ENCODE measurements at places on chromosomes 3 and 15.
A peak's percentile ranks its signal among the peaks of the same experiment; 100 is the strongest.

DNA sequence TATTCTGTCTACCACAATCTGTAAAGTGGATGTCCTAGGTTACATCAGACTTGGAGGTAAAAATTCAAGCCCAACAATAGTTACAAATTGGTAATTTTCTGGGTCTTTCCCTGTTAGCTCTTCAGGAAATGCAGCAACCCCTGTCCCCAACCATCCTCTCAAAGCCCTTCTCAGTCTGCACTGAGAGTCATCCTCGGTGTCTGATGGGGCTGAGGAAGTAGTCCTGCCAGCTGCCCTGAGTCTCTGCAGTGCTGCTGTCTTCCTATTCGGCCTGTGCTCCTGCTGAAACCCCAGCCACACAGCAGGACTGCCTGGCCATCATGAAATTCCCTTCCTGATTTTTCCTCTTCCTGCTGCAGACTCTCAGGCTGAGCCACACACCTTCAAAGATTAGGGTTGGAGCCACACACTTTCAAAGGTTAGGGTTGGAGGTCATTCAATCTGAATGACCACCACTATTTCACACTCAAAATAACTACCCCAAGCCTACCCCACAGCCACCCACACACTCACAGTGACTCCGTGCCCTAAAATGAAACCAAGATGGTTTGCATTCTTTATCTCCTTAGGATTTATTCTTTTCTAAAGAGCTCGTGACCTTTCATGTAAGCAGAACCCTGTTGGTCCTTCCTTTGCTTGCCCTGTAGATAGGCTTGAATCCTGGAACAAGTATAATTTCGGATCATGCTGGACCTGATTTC is 17.6 kb downstream of the TRIM42 start:
- DNase-seq: no peak

DNA sequence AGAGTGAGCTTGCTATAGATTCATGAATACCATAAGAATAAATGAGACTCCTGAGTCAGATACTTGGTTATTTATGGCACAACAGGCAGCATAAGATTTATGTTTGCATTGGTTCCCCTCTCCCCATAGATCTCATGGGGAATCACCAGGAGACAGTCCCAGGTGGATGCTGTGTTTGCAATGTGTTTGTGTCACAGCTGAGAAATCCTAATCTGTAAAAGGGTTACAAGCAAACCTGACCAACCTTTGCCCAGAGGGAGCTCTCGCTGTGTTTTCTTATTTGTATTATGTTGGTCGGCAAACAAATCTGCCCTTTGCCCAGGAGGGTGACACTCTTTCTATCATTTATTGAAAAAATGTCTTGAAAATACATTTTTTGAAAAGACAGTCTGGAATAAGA is 236.2 kb downstream of the ZPLD1 start:
- no peak for DNase-seq

DNA sequence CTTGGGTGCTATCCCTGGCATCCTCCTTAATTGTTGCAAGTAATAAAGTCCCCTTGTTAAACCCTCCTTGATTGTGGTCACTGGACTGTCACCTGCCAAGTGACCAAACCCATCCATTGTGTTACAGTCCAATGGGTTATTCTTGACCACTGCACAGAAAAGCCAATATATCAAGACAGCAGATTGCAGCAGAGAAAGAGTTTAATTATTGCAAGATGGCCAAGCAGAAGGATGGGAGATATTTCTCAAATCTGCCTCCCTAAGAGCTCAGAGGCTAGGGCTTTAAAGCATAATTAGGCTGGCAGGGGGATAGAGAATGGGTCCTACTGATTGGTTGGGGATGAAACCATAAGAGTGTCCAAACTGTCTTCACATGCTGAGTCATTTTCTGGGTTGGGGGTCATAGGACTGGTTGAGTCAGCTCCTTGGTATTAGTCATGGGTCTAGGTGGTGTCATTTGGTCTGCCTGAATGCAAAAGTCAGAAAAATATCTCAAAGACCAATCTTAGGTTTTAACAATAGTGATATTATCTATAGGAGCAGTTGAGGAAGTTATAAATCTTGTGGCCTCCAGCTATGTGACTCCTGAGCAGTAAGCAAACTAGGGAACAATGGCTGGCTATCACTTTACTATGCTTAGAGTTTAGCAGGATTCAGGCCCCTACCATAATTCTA is 19.1 kb upstream of the XYLB start:
- peak; percentile 81 for DNase-seq

GRCh38 chr3:28124882-28125281 is 116.5 kb upstream of the CMC1 start:
- DNase-seq: no peak

DNA sequence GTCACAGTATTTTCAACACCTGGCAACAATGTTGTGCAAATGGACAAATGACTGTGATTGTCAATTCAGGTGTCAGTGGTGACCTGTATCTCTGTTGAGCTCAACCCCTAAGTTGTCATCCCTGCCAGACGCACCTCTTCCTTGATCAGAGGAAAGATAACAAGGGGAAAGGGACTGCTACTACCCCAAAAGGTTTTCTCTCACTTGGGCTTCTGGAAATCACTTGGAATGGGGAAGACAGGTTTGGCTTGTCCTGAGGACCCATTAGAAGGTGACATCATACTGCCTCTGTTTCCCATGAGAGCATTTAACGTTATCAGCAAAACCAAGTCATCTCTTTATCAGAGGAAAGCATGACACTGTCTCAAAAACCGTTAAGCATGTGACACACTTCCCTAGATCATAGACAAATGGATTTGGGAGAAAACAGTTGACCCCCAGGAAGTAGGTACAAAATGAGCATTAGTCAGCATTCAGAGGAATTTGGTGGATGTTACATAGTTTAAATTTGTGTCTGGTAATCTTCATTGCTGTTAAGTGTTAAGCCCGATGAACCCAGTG is 769.5 kb downstream of the GRM7 start:
- DNase-seq: peak; percentile 17

DNA sequence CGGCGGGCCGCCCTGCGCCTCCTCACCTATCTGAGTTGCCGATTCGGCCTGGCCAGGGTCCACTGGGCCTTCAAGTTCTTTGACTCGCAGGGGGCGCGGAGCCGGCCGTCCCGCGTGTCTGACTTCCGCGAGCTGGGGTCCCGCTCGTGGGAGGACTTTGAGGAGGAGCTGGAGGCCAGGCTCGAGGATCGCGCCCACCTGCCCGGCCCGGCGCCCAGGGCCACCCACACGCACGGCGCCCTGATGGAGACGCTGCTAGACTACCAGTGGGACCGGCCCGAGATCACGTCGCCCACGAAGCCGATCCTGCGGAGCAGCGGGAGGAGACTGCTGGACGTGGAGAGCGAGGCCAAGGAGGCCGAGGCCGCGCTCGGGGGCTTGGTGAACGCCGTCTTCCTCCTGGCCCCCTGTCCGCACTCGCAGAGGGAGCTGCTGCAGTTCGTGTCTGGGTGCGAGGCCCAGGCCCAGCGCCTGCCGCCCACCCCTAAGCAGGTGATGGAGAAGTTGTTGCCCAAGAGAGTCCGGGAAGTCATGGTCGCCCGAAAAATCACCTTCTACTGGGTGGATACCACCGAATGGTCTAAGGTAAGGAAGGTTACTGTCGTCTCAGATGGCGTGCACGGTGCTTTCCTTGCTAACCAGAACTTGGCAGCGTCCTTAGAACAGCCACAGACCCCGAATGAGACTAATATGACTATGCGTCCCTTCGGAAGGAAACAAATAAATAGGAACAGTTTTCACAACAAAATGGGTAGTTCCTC is 567 bp downstream of the TICRR start:
- peak; percentile 43 for DNase-seq

- DNase-seq: peak; percentile 34
Observed at GRCh38 chr15:29533647-29534046, 264.0 kb upstream of the NSMCE3 start.

GRCh38 chr15:95922431-95922830 is 408.1 kb upstream of the NR2F2 start:
- DNase-seq: peak; percentile 56

- DNase-seq: no peak
Observed at GRCh38 chr15:65042776-65043327, 2.3 kb upstream of the SLC51B start.

- DNase-seq: peak; percentile 67
Observed at GRCh38 chr3:71859123-71859519, 74.2 kb upstream of the PROK2 start.

DNA sequence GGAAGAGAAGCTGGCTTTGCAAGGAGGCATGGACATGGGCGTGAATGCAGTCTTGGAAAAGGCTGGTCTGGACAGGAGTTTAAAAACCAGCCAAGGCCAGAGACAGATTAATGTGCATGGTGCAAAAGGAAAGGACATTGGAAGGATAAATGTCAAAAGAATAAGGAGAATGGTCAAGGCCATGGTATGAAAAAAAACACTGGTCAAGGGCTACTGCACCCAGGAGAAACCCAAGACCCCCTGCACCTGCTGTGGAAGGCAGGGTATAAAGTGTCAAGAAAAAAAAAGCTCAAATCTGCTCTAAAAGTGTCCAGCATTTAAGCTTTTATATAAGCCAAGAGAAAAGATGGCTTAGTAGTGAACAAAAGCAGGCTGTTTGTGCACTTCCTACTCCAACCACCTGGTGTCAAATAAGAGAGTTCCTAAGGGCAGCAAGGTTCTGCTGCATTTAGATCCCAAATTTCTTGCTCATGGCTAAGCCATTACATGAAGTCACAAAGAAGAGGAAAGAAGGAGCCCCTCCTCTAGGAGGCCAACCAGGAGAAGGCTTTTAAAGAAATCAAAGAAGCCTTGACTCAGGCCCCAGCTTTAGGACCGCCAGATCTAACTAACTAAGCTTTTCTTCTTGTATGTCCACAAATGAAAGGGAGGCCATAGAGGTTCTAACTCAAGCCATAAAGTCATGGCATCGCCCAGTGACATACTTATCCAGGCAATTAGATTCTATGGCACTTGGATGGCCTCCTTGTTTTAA is 16.9 kb downstream of the CCR4 start:
- DNase-seq: no peak

- peak; percentile 38 for DNase-seq
Observed at GRCh38 chr15:66515901-66516322, 10.8 kb downstream of the ZWILCH start.

GRCh38 chr3:194464692-194465091 is 22.1 kb downstream of the ATP13A3 start:
- DNase-seq: no peak

DNA sequence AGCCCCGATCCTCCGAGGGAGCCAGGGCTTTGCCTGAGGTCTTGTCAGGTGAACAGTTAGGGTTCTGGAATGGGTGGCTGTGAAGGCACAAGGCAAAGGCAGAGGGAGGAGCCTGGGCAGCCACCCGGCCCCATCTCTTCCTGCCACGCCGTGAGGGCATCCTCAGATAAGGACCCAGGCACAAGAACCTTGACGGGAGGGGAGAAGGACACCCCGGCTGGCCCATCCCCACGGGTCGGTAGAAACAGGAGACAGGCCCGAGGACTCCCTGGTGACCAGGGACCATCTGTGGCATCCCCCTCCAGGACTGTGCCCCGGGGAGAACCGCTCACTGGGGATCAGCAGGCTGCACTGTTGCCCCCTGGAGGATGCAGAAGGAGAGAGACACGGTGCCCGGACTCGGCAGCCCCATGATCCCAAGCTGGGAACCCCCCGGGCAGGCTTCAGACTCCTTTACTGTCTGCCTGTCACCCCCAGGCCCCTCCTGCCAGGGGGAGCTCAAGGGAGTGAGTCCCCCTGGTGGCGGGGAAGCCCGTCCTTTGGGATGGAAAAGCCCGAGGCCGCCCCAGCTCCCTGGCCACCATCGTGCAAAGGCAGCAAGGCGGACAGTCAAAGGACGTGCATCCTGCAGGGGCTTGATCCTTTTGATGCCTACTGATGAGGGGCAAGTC is 12.3 kb upstream of the PCSK6 start:
- no peak for DNase-seq

DNA sequence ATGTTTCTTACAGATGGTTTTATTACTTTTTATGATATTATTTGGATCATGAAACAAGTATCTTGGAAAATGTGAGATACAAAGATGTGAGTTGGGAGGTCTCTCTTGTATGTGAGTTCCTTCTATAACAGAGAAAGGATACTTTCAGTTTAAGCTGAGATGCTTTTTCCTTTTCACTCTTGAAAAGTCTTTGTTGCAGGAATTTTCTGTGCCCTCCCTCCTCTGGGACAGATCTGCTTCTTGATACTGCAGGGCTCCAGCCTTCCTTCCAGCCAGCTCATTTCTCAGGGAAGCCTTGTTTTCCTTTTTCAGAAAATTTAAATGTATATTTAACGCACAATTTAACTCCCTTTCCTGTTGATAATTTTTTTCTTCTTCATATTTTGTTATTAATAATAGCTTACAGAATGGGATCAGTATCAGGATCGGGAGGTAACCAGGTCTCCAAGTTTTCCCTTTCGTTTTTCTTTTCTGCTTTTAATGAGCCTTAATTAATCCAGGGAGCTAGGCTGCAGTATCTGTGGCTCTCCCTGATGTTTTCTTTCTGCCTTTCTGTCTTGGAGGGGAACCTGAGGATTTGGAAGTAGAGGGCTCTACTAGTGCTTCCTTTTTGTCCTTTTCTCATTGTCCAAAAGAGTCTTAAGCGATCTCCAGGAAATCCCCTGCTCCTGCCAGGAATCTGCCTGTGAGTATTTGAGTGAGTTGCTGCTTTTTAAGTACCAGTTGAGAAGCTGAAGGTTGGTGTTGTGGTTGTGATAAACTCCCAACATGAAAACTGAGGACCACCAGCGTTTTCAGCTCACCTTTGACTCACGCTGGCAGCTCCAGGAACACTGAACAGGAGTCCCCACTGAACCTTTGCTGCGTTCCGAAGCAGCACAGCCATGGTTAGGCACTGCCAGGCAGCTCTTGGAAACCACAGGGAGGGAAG is 105.7 kb downstream of the IGF1R start:
- DNase-seq: peak; percentile 64

- peak; percentile 74 for DNase-seq
Observed at GRCh38 chr3:110293660-110294059, 778.0 kb upstream of the NECTIN3 start.

DNA sequence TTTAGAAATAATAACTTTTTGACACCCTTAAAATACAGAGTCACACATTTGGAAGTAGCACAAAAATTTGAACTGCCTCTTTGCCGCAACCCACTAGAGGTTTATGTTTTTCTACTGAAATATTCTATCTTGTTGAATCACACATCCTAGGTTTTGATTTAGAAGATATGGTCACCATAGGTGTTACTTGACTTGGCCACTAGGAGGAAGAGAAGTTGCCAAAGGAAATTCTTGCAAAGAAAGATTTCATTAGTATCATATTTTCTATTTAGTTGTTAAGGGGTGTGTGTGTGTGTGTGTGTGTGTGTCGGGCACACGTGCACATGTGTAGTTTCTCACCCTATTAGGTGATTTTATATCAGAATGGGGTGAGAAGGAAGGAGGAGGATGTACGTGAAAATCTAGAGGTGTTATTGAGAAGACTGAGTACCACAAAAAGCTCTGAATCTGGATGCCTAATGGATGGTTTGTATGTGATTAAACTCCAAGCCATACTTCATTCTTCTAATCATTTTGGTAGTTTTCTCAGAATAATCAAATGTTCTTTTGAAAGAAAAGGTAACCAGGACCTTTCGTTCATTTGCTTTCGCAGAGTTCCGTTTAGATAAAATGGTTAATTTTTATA is 31.5 kb downstream of the ZFAND6 start:
- peak; percentile 19 for DNase-seq
